ENCODE measurements at places on chromosomes 7 and 10. TPM values are rescaled to one million over a fixed set of nuclear protein-coding genes. Genes with fewer than 3 reads are reported as not detected.

FXYD4 gene
- total RNA-seq: not detected

DNA sequence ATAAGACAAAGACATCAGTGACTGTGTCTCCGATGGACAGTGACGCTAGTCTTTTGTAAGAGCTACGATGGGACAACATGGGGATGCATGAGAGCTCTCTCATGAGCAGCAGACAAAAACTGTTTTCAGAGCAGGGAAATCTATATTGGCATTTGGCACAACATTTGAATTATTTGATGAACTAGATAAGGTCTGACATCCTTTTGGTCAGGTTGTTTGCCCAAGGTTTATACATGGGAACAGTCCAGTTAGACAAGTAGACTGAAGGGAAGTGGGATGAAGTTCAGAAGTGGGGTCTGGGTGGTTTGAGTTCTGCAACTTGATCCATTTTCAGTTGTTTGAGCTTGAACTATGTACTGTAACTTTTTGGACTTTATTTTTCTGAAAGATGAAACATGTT is 50.8 kb downstream of the BUB3 start:
- no peak overlapping the region for H3K4me3 ChIP-seq
- H3K4me1 ChIP-seq: no peaks in the 10 kb centered on the region
- H3K27ac ChIP-seq: no peak overlapping the region
- no peak for DNase-seq
- H3K27me3 ChIP-seq: no peaks in the 10 kb centered on the region

GRCh38 chr7:31299336-31299735 is 41.2 kb downstream of the NEUROD6 start:
- no peak overlapping the region for H3K4me3 ChIP-seq
- no peak overlapping the region for H3K27ac ChIP-seq
- no peaks in the 10 kb centered on the region for H3K27me3 ChIP-seq
- DNase-seq: no peak
- H3K36me3 ChIP-seq: no peaks in the 10 kb centered on the region

GRCh38 chr7:151399906-151400305 is 9.9 kb downstream of the WDR86 start:
- no peak overlapping the region for H3K4me3 ChIP-seq
- H3K4me1 ChIP-seq: no peaks in the 10 kb centered on the region
- no peaks in the 10 kb centered on the region for H3K36me3 ChIP-seq
- H3K27ac ChIP-seq: no peak overlapping the region
- DNase-seq: no peak

DLX6 gene
- 19.3 TPM for total RNA-seq

- no peaks in the 10 kb centered on the region for H3K27me3 ChIP-seq
- no peak overlapping the region for H3K27ac ChIP-seq
- peaks cover 20% of the 10 kb centered on the region for H3K4me1 ChIP-seq
- DNase-seq: no peak
Observed at GRCh38 chr7:40704172-40704571, 569.4 kb downstream of the SUGCT start.

ADGRA1 gene
- 0.87 TPM for total RNA-seq

DNA sequence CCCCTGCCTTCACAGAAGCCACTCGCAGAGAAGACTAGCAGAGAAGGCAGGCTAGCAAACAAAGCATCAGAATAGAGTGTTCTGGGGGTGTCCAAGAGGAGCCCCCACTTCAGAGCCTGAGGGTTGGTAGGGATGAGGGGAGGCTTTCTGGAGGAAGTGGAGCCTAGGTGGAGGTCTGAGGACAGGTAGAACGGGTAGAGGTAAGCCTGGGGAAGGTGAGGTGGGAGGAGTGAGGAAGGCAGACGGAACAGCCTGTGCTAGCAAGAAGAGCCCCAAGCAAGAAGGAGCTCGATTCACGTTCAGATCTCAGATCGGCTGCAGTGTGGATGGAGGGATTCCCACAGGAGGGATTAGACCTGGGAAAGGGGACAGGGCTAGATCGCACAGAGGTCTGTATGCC is 66.0 kb upstream of the DUSP5 start:
- H3K36me3 ChIP-seq: no peaks in the 10 kb centered on the region
- H3K27me3 ChIP-seq: no peaks in the 10 kb centered on the region
- H3K4me1 ChIP-seq: no peaks in the 10 kb centered on the region
- no peak overlapping the region for H3K4me3 ChIP-seq
- no peak overlapping the region for H3K27ac ChIP-seq

- DNase-seq: peak; percentile 46
- H3K27ac ChIP-seq: no peak overlapping the region
- H3K27me3 ChIP-seq: no peaks in the 10 kb centered on the region
- H3K4me1 ChIP-seq: no peaks in the 10 kb centered on the region
- no peak overlapping the region for H3K4me3 ChIP-seq
Observed at GRCh38 chr7:36986511-36986933, 262.2 kb upstream of the AOAH start.

GRCh38 chr10:10873915-10874314 is 143.8 kb upstream of the CELF2 start:
- peaks cover 75% of the 10 kb centered on the region for H3K27me3 ChIP-seq
- no peak overlapping the region for H3K4me3 ChIP-seq
- no peaks in the 10 kb centered on the region for H3K36me3 ChIP-seq
- no peak for DNase-seq

ABCC2 gene
- 1.3 TPM for total RNA-seq

- H3K27ac ChIP-seq: no peak overlapping the region
- H3K4me1 ChIP-seq: no peaks in the 10 kb centered on the region
- H3K36me3 ChIP-seq: no peaks in the 10 kb centered on the region
- no peaks in the 10 kb centered on the region for H3K27me3 ChIP-seq
Observed at GRCh38 chr7:141366091-141366621, 185.1 kb upstream of the AGK start.

HACD1 gene
- total RNA-seq: 14.1 TPM

DNA sequence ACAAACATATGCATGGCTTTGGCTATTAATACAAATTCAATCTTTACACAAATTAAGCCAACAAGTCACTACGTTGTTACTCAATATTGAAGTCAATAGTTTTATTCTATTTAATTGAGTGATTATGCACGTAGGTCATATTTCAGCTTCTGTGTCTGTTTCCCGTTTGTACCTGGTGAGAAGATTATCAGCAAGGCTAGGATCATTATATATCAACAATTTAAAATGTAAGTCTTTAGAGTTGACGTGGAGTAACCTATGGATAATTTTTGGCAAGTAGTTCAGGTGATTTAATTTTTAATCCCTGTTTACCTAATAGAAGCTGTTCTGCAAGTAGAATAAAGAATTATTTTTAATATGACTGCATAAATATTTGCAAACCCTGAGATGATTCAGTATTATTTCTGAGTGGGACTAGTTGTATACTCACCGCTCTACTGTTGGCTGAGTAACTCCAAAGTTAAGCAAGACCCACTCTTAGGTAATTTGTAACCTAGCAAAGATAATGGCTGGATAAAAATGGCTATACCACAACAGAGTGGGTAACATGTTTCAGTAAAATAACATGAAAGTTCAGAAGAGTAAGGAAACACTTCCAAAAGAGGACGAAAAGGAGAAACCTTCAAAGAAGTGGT is 161.0 kb downstream of the HGF start:
- no peaks in the 10 kb centered on the region for H3K4me1 ChIP-seq
- no peak overlapping the region for H3K4me3 ChIP-seq
- no peaks in the 10 kb centered on the region for H3K27me3 ChIP-seq
- H3K36me3 ChIP-seq: no peaks in the 10 kb centered on the region
- DNase-seq: no peak
